ENCODE measurements at places on chromosomes 4 and X.

- DNase-seq: no peak
Measured at GRCh38 chr4:88804234-88804633, 106.6 kb upstream of the NAP1L5 start.

DNA sequence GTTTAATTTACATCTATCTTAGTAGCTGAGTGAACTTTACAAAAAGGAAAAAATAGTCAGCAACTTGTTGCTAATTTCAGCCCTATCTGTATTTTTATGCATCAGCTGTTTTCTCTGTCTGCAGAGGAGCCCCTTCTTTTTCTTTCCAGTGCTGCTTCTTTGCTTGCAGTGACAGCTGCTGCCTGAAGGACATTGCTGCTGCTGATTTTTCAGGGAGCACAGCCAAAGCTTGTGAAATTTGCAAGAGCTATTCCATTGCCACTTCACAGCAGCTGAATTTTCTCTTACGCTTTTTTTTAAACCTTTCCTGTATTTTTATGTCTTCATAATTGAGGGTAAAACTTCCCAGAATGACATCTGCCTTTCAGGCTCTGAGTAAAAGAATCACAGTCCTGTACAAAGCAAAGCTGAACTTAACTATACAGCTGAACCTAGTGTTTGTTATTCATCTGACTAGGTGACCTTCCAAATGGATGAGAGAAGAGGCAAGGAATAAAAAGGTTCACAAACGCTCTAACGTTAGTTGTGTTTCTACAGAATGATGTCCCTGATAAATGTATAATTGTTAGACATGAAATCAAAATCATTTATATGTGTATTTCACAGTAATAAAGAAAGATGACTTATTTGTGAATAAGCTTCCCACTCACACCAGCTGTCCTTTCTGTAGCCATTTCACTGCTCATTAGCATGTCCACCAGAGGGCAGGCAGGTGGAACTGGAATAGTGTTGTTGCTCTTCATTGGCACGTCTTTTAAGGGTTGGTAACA, 541.4 kb downstream of the ADGRL3 start:
- no peak for DNase-seq

- DNase-seq: no peak
Measured at GRCh38 chrX:72002875-72003274, 92.2 kb downstream of the NHSL2 start.

DNA sequence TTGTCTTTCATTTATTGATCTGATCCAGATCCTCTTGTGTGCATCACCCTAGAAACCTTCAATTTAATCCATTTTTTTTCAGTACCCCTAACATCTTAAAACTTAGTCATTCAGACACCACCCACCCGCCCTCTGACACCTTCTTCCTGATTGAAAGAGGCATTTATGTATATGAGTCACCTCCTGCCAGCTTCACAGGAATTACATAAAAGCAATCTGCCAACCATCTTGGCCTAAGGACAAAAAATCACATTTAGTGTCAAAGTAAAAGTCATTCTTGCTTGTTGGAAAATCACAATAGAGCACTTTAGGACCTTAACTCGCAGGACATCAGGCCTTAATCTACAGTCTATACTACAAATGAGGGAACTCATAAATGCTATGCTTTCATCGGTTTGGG, 52.1 kb downstream of the NDST3 start:
- DNase-seq: no peak

DNA sequence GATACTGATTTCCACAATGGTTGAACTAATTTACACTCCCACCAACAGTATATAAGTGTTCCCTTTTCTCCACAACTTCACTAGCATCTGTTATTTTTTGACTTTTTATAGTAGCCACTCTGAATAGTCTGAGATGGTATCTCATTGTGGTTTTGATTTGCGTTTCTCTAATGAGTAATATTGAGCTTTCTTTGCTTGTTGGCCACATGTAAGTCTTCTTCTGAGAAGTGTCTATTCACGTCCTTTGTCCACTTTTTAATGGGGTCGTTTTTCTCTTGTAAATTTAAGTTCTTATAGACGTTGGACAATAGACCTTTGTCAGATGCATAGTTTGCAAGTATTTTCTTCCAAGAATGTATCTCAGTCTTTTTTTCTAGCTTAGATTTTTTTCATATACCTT, 10.0 kb downstream of the FBXW7 start:
- no peak for DNase-seq

- no peak for DNase-seq
Measured at GRCh38 chrX:109742722-109743121, 9.7 kb upstream of the ACSL4 start.

DNA sequence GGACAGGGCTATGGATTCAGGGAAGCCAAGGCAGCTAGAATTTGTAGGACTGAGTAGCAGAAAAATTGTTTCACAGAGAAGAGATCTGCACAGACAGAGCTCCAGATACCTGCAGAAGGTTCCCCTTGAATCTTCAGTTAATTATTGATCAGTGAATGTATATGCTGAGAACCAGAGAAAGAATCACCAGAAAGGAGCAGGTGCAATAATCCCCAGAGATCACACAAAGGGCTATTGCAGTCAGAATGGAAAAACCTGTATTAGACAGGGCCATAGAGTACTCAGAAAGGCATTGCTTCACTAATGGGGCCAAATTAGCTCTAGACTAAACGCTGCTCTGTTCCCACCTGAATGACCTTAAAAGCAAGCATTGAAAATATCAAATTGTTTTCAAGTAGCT, 35.5 kb upstream of the SMAD1 start:
- DNase-seq: no peak

DNA sequence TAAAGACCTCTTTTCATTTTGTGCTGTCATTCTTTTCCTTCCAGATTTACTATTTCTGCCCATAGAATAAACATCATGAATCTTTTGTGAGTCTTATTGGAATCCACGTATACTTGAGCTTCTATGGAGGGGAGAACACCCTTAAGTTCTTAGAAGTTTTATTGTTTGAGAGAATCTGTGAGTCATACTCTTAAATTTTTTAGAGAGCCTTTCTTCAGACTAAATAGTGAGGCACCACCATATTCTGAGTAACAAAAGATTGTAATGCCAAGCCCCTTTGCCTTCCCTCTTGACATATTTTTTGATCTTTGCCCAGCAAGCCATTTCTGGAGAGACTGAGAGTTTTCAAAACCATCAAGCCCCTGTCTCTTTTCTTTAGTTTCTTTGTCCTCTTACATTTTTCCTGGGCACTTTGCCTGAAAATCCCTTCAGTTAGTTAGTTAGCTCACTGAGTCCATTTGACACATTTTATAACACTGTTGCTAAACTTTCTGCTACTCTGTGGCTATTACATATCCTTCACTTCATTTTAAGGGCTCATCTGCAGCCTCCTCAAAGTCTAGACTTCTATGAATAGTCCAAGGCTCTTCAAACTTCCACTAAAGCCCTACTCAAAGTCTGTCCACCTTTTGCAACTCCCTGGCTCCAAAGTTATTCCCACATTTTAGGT, 65.3 kb upstream of the NDUFC1 start:
- DNase-seq: no peak

DNA sequence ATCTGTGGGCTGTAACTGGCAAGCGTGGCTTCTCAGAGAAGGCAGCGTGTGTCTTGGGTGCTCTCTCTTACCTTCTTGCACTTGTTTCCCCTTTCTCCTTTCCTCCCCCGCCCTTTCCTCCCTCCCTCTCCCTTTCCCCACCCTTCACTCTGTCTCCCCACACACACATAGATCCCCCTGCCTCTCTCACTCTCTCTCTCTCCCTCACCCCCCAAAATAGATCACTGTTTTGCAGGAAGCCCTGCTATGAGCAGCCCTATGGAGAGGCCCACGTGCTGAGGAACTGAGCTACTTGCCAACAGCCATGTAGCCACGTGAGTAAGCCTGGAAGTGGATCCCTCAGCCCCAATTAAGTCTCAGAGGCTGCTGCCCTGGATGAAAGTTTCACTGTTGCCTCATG, 4.3 kb upstream of the PNMA6E start:
- DNase-seq: no peak

DNA sequence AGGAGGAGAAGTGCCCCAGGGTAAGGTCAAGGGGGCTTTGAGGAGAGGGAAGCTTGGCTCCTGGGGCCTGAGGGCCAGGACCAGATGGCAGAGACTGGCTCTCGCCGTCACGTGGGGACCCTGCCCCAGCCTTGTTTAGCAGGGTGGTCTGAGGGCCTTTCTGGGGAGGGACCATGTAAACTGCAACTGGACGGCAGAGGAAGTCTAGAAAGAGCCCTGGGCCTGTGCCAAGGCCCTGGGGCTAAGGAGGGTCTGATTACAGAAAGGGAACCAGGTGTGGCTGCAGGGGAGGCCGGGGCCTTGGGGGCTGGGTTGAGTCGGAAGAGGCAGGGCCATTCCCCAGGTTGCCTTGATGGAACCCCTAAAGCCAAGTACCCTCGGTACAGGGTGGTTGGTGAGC, 1.8 kb upstream of the HGFAC start:
- DNase-seq: no peak

GRCh38 chr4:55184600-55185523, 59.5 kb upstream of the KDR start:
- DNase-seq: peak; percentile 37

GRCh38 chrX:69424161-69424560, 80.0 kb upstream of the NALF2 start:
- DNase-seq: peak; percentile 6

- no peak for DNase-seq
Measured at GRCh38 chr4:61385256-61385655, 185.1 kb downstream of the ADGRL3 start.

DNA sequence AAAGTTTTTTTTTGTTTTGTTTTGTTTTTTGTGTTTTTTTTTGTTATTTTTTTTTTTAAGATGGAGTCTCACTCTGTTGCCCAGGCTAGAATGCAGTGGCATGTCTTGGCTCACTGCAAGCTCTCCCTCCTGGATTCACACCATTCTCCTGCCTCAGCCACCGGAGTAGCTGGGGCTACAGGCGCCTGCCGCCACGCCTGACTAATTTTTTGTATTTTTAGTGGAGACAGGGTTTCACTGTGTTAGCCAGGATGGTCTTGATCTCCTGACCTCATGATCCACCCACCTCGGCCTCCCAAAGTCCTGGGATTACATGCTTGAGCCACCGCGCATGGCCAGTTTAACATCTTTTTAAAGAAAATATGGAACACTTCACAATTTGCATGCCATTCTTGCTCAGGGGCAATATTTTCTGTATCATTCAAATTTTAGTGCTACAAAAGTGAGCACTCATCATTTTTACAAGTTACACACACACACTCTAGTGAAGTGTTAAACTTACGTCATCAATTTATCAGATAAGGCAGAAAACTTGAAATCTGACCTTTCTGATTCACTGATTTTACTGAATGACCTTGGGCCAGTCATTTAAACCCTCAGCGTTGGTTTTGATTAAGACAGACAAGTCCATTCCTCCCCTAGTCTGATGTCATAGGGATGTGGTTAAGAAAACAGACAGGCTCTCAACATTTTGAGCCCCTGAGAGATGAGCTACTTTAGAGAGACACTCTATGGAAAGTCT, 61.2 kb downstream of the TRIM2 start:
- no peak for DNase-seq

GRCh38 chrX:97494756-97495372, 611.2 kb downstream of the RPA4 start:
- DNase-seq: no peak

DNA sequence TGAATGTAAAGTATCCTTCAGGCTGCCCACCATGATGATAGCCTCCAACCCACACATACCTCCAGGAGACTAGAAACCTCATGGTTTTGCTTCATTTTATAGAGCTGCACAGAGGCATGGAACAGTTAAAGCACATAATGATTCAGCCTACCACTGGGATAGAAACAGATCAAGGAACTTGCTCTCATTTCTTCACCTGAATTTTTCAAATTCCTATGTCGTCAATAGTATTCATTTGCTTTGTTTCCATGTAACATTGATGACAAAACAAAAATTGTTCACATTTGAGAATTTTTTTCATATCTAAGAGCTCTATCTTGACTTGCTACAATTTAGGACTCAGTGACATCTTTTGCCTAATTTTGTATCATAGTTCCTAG, 51.5 kb upstream of the ATOH1 start:
- DNase-seq: no peak

GRCh38 chrX:46407036-46407752, 138.0 kb downstream of the ZNF674 start:
- no peak for DNase-seq

DNA sequence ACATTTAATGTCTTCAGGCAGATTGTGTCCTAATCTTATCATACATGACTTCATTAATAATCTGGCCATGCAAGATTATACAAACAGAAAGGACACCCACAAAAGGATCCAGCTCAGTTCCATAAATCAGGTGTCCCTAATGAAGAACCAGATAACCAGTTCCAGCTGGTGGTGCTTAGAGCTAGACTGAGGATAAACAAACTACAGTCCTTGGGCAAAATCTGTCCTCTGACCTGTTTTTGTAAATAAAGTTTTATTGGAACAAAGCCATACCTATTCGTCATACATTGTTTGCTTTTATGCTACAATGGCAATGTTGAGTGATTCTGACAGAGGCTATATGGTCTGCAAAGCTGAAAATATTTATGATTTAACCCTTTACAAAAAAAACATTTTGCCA, 199.5 kb downstream of the MID1IP1 start:
- no peak for DNase-seq

DNA sequence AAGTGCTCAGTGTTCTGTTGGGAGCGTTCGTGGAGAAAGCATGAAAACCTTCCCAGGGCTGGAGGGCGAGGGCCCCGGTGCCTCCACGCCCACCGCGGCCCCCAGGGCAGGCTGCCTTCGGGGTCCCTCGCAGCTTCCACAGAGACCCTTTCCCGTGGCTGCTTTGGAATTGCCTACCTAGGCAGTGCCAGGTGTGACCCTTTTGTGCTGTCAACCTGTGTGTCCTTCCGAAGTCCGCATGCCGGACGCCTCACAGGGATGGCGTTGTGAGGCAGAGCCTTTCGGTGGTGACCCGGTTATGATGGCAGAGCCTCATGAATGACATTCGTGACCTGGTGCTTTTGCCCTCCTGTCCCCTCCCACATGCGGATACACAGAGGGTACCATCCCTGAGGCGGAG, 17.4 kb downstream of the TMEM175 start:
- no peak for DNase-seq

DNA sequence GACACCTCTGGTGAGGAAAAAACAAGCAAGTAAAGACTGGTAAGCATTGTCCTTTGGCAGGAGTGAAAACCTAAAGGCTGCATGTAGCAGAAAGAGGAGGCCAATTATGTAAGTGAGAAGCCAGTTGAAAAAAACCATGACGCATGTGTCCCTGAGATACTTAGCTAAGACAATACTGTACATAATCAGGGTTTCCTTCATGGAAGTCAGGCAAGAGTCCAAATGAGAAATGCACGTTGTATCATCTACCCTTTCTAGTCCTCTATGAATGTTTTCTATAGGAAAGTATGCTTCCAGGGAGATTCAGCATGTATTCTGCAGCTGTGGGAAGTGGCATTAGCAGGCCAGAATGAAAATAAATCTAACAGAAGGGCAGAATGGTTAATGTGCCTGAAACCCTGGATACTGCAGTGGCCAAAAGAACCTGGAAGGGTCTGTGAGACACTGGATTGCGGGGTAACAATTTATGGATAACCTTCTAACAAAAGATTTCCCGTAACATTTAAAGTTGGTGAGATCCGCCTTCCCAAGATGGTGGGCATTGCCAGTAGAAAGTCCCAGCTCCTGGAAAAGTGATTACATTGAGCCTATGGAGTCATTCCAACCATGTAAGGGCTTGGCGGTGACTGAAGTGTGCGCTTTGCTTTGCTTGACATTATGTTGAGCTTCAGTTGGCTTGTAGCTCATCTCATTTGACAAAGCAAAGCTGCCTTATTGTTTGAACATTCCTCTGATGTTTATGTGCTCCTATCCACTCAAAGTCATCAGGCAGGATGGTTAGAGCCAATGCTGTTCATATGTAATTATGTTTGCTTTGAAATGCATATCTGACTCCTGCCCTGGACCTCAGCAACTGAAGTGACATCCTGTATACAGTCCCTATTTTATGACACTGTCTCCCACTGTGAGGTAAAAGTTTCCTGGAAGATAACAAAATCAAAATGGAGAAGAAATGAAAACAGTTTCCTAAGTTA, 200.4 kb downstream of the ARHGAP24 start:
- DNase-seq: no peak
